ENCODE measurements at places on chromosomes 7 and 10. TPM values are rescaled to one million over a fixed set of nuclear protein-coding genes. Genes with fewer than 3 reads are reported as not detected.
A peak's percentile ranks its signal among the peaks of the same experiment; 100 is the strongest.

DNA sequence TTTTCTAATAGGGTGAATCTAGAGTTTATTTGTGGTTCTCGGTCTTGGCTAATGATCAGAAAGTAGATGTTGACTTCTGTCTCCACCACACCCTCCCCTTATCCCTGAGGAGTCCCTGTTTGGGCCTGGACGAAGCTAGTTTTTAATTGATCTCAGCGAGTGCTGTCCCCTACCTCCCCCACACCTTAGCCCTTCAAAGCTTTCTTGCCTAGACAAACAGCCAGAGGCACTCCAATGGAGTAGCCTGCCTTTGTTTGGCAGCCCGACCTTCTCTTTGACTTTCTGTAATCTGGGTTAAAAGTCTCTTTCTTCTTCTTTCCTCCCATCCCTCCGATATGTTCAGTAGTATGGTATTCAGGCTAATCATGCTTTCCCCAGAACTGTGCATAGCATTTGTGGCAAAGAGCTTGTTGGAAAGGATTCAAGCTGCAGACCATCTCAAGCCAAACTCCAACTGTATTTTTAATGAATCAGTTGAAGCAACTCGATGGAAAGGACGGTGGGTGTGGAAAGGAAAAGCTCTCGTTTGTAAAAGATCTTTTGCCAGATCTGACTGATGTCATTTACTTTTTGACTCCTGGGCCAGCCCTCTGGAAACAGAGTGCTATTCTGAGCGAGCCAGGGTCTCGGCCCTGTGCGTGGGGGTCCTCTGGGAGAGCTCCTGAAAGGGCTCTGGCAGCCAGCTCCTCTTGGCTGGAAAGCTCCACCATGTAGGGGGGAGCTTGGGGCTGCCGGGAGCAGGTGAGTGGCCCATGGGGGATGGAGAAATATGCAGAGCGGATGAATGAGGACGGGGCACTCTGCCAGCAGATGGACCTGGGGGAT lies 4.5 kb downstream of the FAM180A start:
- H3K4me3 ChIP-seq, result no peak overlapping the region
- H3K27me3 ChIP-seq, result no peaks in the 10 kb centered on the region
- no peaks in the 10 kb centered on the region for H3K4me1 ChIP-seq
- no peak for DNase-seq

ZNF488 gene
- total RNA-seq, result not detected

DNA sequence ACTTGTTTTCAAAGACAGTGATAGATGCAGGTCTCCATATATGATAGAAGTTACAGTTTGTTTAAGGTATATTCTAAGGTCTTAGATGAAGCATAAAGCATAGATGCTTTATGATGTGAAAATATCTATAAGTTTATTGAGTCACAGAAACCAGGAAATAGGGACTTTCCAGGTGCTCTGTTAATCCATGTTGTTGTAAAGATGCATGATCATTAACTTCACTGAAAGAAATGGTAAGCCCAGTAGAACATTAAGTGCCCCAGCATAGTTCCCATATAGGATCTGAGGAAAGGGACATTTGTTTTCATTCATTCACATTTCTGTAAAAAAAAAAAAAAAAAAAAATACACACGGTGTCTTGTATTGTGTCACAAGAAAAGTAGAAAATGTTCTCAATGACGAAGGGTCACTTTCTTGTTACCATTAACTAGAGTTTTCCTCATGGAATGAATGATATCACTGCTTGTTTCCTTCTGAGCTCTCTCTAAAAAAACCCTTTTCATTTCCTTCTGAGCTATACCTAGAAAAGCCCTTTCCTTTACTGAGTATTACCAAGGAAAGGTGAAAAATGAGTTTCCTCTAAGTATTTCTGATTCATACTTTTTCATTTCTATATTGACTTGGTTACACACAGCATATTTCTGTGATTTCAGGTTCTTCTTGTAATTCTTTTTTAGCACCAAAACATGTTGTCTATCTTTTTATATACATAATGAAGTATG lies 105.2 kb downstream of the MACC1 start:
- H3K27ac ChIP-seq, result no peak overlapping the region
- no peak overlapping the region for H3K4me3 ChIP-seq
- peaks cover 9% of the 10 kb centered on the region for H3K27me3 ChIP-seq

GRCh38 chr7:322111-322671 lies 32.2 kb downstream of the FOXL3 start:
- H3K4me3 ChIP-seq, result no peak overlapping the region
- no peaks in the 10 kb centered on the region for H3K36me3 ChIP-seq
- no peak overlapping the region for H3K27ac ChIP-seq
- peaks cover 9% of the 10 kb centered on the region for H3K27me3 ChIP-seq
- DNase-seq, result peak; percentile 84

DNA sequence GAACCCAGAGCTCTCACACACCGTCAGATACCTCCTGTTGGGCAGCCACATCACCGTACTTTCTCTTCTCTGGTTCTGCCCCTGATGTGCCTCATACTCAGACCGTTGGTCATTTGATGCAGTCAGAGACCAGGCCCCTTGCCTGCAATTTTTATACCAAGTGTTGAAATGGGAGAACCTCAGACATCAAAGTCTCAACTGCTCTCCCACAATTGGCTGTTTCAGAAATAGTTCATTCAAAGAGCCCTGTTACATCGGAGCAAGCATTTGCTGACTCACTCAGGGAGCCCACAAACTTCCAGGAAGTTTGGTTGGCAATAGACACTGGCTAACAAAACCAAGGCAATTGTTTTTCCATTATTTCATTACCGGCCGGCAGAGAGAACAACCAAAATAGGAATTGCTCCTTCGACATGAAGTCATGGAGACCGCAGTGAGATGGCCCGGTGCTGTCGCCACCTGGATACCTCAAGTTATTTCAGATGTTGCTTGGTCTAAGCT lies 33.5 kb upstream of the ADAM12 start:
- H3K4me3 ChIP-seq, result no peak overlapping the region
- H3K27ac ChIP-seq, result no peak overlapping the region
- no peaks in the 10 kb centered on the region for H3K36me3 ChIP-seq
- H3K27me3 ChIP-seq, result no peaks in the 10 kb centered on the region
- no peak for DNase-seq

- H3K27ac ChIP-seq, result peak overlapping the region; percentile 43
- no peaks in the 10 kb centered on the region for H3K27me3 ChIP-seq
- H3K4me1 ChIP-seq, result peaks cover 13% of the 10 kb centered on the region
- no peak overlapping the region for H3K4me3 ChIP-seq
- peaks cover 52% of the 10 kb centered on the region for H3K36me3 ChIP-seq
- DNase-seq, result no peak
Measured at GRCh38 chr7:5354460-5355232, 69.0 kb downstream of the TNRC18 start.

Data from activated CD8-positive, alpha-beta T cell treated with anti-CD3 and anti-CD28 coated beads, Interleukin-2, amount 10 ng/mL, durations not matched to agents 7 days and 5 days (primary cell).